GM04504 (cell line): ENCODE measurements at places on chromosomes 7 and 10.

- DNase-seq = no peak
Measured at GRCh38 chr7:151118108-151119054, 32.1 kb downstream of the AGAP3 start.

DNA sequence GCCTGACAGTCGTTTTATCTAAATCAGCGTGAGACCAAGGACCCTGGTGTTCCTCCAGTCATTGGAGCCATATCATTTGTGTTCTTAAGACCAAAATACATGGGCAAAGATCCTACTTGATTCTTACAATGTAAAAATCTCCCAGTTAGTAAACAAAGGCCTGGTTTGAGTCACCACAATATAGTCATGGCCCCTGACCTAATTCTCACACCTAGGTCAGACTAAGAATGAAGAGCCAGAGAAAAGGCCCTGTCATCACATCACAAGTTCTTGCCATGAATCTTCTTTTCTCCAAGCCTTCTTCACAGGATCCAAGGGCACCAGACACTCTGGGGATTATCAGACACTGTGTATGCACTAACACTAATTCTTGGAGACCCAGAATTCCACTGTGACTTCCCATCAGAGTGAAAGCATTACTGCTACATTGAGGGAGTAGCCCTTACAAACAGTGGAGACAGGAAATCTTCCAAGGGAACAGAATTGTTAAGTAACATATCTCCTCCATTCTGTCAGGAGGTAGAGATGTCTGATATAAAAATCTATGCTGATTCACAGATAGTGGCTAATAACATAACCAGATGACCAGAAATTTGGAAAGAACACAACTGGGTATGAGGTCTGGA lies 7.6 kb upstream of the ERVW-1 start:
- no peak for DNase-seq

GRCh38 chr7:88337572-88337971 lies 30.9 kb upstream of the STEAP4 start:
- no peak for DNase-seq

GRCh38 chr7:20157456-20157855 lies 59.7 kb downstream of the MACC1 start:
- no peak for DNase-seq

- DNase-seq = no peak
Measured at GRCh38 chr7:71472962-71473361, 341.0 kb downstream of the GALNT17 start.

DNA sequence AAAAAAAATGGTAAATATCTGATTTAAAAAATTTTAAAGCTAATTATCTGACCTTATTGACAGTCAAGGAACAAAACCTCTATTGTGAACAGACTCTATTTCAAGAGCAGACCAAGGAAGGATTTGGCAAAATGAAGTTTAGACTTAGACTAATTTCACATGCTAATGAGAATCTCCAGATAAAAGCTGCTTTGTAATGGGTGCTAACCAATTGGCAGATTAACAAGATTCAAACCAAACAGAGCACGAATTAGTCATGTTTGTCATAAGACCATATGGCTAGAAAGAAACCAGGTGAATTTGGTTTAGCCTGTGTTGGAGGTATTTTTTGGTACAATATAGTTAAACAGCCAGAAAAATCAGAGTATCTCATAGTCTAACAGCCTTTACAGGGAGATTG lies 429.1 kb upstream of the NFE2L3 start:
- no peak for DNase-seq

DNA sequence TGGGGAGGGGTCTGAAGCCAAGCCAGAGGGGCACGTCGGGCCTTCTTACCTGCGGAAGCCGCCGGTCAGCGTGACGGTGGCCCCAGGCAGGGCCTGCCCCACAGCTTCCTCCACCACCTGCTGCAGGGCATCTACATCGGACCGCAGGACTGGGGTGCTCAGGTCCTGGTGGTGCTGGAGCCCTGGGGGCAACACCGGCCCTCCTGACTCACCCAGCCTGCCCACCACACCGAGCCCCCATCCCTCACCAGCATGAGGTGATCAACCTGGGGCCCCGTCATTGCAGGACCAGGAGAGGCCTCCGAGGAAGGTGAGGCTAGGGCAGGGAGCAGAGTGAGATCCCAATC lies 8.0 kb downstream of the POLM start:
- DNase-seq = no peak

- peak; percentile 38 for DNase-seq
Measured at GRCh38 chr10:44046605-44047004, 338.3 kb downstream of the CXCL12 start.

- no peak for DNase-seq
Measured at GRCh38 chr7:34225193-34225592, 319.9 kb downstream of the BMPER start.

- DNase-seq = no peak
Measured at GRCh38 chr10:66180021-66180420, 745.8 kb upstream of the LRRTM3 start.

GRCh38 chr10:89668386-89669071 lies 23.5 kb upstream of the PANK1 start:
- no peak for DNase-seq
